ENCODE measurements at places on chromosomes 2 and 18.

- no peak for DNase-seq
Measured at GRCh38 chr18:37669991-37670534, 104.5 kb upstream of the CELF4 start.

DNA sequence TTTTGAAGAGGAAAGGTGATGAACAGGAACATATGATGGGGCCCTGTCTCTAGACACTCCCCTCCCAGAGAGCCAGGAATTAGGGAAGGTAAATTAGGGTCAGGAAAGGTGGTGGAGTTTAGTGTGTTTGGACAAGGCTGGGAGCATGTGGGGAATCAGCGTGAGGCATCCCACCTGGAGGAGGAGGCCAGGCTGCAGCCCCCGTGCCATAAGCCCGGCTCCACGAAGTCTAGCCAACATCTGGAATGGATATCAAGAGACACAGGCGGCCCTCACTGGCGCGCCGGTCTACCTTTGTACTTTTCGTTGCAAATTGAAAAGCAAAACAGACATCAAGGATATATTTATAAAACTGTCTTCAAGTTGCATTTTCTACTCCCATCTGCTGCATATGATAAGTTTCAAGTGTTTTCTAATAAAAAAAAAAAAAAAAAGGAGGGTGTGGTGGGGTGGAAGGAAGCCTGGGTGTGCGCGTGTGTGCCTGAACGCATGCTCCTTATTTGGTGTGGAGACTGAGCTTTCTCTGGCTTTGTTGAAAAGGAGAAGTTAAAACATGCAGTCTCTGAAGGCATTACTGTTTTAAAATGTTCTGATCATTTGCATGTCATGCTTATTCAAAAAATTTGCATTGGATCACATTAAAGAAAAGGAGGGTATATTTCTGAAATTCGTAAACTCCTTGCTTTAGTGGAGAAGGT, 546.7 kb upstream of the ID2 start:
- no peak for DNase-seq

DNA sequence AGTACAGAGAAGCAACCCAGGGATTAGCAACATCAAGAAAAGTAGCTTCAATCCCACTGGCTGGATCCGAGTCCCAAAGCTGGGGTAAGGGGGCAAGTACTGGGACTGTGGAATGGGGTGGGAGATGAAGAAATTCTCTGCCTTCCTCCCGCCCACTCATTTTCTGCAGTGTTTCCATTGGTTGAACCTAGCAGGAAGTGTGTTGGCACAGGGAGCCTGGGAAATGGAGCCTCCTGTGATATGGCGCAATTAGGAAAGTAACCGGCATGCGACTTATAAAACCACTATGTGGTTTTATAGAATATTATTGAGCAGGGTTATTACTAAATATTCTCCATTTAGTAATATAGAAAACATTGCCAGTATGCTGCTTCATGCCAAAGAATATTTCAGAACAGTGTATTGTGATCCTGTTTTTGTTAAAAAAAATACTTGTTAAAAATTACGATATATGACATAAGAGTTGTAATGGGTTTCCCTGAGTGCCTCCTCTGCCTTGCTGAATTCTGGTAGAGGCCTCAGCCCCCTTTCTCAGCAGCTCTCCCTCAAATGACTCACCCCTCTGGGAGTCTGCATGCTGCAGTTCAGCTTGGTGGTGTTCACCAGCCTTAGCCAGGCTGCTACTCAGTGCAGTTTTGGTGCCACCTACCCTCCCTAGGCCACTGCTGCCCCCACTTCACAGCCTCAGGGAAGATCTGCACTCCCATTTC, 60.5 kb downstream of the HK2 start:
- no peak for DNase-seq

- DNase-seq = no peak
Measured at GRCh38 chr2:168603439-168603961, 147.4 kb downstream of the CERS6 start.

DNA sequence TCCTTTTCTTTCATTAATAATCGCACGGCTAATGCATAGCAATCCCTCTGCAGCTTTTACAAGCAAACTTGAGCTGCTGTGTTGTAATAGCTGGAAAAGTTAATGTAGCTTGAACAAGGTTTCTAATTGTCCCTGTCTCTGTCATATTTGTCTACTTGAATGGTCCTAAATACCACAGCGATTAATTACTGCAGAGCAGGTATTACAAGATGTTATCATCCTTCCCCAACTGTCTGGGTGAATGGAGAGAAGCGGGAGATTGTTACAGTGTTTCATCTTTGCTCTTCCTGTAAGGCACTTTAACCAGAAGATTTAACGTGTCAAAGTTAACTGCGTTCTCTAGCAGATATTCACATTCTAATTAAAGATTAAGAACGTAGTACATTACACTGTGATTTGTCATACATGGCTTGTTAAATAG, 422.2 kb upstream of the POU3F3 start:
- DNase-seq = no peak

DNA sequence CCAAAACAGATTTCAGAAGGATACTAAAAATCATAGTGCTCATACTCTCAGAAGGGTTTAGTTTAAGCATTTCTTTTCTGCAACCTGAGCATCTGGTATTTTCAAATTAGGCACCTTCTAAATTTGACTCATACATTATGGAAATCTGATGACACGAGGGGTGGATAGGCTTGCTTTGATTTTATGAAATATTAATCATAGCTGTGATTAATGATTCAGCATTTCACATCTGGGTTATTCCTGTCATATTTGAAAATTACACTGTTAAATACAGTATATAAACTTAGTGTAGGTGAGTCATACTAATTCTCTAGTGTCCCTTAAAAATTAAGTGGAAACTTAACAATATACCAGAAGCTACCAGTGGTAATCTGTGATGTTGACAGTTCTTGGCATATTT, 47.7 kb downstream of the MRPS9 start:
- no peak for DNase-seq

DNA sequence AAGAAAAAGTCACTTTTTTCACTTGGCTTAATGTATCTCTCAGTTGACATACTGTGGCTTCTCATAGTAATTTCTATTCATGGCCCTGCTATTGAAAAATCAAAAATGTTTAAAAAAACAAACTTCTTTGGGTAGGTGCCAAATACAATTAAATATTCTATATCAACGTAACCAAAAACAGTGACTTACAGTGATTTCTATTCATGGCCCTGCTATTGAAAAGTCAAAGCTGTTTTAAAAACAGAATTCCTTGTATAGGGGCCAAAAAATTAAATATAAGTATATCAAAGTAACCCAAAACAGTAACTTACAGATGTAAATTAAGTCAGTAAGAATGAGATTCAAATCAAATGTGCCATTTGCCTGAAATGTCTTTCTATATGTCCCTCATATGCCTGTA, 31.4 kb upstream of the CD302 start:
- DNase-seq = no peak

DNA sequence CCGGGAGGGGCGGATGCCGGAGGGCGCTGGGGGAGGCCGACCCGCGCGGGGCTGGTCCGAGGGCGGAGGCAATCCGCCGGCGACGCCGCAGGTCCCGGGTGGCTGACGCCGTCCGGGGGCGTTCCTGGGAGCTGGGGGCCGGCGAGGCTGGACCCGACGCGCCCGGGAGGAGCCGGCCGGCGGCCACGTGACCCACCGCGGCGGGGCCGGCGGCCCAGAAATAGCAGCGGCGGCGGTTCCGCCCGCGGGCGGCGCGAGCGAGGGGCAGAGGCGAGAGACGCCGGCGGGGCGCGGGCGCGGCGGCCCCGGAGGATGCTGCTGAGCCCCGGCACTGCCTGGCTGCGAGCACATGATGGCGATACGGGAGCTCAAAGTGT, at the start of gene RAB31:
TSS of gene RAB31 (plus strand) at position 245 of the 377 bp plus-strand sequence. CDS start at position 350, 105 bp downstream.
- DNase-seq = peak; percentile 19

- DNase-seq = no peak
Measured at GRCh38 chr2:222594679-222595078, 61.2 kb downstream of the FARSB start.

DNA sequence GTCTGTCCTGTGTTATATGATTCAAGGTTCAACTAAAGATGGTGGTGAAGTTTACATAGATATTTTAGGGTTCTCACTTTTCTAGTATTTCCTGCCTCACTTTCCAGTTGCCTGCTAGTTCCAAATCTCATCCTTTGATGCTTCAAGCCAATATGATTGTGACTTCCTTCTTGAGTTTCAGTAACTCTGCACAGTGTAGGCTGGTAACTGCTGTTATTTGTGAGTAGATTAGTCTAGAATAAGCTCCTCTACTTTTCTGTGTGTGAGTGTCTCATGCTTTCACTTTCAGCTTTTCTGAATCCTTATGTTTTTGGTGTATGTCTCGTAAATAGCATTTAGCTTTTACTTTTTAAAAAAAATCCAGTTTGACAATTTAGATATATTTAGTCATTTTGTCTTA, 42.6 kb downstream of the GALNT1 start:
- DNase-seq = no peak

- DNase-seq = no peak
Measured at GRCh38 chr2:59018737-59019136, 777.6 kb upstream of the FANCL start.

- no peak for DNase-seq
Measured at GRCh38 chr2:13260402-13260801, 543.7 kb downstream of the TRIB2 start.
